ENCODE measurements at places on chromosomes 1 and 21.

GRCh38 chr1:100535264-100535663 is 2.7 kb upstream of the GPR88 start:
- DNase-seq, result no peak

DNA sequence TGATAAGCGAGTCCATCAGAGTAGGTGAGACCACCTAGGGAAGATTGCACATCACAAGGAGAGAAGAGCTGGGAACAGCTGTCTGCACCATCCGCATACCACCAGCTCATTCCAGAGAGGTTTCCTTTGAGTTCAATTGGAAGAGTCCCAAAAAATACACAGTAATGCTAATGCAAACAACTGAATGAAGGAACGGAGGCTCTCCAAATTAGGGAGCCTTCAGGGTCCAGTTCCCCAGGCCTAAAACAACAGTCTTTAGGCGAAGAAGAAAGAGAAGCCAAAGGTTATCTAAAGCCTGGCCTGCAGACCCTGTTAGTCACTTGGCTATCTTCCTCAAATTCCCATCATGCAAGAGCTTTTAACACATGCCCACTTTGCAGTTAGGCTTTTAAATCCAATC is 246.4 kb downstream of the PBX1 start:
- DNase-seq, result no peak

DNA sequence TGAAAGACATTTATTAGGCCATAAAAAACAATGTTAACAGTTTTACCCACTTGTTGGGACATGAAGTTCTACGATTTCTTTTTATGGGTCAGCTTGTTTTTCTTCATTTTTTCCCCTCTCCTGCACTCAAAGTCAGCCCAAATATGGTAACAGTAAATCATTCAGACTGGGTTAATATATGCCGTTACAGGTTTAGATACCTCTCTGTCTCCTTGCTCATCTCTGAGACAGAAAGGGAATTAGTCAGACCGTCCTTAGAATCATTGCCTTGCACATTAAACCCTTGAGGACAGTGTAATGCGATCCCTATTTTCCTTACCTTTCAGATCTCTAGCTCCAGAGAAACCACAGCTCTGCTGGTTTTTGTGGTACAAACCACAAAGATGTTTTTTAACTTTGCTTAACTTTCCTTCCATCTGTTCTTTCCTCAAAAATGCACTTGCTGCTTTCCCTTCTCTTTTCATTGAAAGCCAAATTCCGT is 613.3 kb downstream of the PLPP3 start:
- no peak for DNase-seq

- no peak for DNase-seq
Measured at GRCh38 chr1:240635466-240636256, 23.7 kb upstream of the GREM2 start.

DNA sequence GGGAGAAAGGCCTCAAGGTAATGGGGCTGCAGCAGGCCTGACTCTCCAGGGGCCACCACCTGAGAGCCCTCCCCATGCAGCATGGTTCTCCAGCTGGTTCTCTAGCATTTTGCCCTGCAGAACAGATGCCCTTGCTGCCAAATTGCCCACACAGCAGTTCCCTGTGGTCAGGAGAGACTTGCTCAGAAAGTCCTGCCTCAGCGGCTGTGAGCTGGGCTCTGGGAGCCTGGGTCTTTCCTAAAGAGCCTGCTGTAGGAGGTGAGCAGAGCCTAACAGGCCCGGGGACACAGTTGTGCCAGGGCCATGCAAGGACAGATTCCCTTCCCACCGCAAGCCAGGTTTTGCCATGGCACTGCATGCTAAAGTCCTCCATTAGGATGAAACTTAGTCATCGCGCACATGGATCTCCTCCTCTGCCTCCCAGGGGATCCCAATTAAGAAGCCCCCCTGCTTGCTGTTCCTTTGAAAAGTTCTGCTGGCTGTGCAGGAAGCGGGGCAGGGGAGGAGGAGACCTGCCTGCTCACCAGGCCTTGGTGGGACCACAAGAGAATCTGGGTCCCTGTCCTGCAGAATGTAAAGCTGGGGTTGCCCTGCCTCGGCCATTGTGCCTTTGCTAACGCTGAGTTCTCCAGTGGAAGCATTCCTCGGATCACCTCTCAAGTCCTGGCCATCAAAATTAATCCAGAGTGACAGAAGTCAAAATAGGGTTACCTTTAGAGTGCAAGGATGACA is 21.4 kb downstream of the TEX35 start:
- DNase-seq, result no peak

DNA sequence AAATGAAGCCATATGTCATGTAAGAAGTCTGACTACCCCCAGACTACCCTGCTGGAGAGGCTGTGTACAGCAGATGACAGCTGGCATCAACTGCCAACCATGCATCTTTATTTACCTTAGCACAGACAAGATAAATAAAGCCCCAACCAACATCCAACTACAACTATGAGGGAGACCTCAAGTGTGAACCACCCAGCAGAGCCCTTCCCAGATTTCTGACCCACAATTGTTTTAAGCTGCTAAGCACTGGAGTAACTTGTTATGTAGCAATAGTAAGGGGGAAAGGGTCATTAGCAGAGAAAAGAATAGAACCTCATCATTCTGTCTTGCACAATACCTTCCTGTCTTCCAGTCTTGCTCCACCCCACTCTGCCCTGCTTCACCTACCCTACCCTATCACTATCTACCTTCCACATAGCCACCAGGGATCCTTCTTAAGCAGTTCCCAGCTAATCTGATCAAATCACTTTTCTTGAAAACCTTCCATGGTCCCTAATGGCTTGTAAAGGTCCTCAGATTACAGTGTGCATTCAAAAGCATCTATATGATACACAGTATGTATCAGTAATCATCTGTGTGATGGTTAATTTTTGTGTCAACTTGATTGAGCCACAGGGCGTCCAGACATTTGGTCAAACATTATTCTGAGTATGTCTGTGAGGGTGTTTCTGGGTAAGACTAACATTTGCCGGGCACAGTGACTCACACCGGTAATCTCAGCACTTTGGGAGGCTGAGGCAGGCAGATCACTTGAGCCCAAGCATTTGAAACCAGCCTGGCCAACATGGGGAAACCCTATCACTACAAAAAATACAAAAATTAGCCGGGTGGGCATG is 19.6 kb upstream of the RBM15 start:
- no peak for DNase-seq

DNA sequence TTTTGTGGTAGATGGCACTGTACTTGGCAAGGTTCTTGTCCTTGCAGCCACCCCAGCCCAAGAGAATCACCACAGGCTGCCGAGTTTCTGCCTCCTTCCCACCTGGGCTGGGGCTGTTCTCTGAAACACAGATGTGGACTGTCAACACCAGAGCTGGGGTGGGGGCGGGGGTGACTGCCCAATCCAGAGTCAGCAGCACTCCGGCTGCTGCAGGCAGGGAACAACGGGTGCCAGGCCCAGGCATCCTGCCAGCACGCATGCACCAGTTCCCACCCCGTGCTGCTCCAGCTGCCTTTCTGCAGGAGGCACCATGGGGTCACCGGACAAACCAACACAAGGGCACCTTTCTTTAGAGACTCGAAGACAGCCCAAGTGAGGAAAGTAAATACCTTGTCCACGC is 14.1 kb downstream of the TMEM53 start:
- DNase-seq, result no peak

GRCh38 chr21:36828891-36829515 is 130.1 kb downstream of the SIM2 start:
- DNase-seq, result no peak

DNA sequence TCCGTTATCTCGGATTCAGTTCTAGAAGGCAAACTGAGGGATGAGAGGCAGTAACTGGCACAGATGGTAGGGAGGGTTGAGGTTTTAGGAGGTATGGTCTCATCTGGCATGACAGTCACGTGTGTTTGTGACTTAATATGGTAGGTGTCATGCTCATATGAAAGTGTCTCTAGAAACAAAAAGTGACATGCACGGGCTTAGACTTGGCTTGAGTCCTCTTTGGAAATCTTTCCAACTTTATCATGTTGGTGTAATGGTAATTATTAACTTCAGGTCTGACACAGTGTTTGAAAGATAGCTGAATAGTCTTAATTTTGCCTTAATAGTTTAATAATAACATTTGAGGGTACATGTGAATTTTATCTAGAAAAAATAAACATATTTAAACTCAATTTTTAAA is 218.1 kb downstream of the FMN2 start:
- no peak for DNase-seq

GRCh38 chr1:237166593-237167101 is 124.7 kb downstream of the RYR2 start:
- DNase-seq, result no peak

DNA sequence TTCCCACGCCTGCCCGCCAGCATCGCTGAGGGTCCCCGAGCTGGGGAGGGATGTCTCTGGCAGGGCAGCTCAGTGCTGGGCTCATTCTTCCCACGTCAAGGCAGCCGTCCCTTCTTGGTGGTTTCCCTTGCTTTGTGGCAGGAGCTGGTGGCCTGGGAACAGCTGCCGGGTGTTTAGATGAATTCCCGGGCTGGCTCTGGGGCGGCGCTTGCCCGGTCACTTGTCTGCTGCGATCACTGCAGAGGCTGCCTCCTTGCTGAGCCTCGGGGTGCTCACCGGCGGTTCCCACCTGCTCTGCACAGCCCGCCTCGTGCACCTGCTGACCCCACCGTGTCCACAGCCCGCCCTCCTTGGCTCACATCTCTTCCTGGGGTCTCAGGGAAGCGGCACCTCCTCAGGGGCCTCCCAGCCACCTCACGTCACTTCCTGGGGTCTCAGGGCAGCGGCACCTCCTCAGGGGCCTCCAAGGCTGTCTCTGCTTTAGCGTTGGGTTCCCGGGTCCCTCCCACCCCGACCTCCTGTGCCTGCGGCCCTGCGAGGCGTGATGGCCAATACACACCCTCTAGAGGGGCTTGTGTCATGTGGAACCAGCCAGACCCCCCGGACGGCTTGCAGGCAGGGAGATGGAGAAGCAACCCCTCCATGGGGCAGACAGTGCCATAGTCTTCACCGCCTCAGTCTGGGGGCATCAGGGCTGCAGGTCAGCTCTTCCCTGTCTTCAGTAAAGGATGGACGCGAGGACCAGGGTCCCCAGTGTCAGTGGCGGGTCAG is 13.5 kb downstream of the COL18A1 start:
- DNase-seq, result no peak

- no peak for DNase-seq
Measured at GRCh38 chr1:2556678-2557481, 709 bp downstream of the TNFRSF14 start.

- DNase-seq, result no peak
Measured at GRCh38 chr1:150549496-150550221, 451 bp downstream of the ADAMTSL4 start.

DNA sequence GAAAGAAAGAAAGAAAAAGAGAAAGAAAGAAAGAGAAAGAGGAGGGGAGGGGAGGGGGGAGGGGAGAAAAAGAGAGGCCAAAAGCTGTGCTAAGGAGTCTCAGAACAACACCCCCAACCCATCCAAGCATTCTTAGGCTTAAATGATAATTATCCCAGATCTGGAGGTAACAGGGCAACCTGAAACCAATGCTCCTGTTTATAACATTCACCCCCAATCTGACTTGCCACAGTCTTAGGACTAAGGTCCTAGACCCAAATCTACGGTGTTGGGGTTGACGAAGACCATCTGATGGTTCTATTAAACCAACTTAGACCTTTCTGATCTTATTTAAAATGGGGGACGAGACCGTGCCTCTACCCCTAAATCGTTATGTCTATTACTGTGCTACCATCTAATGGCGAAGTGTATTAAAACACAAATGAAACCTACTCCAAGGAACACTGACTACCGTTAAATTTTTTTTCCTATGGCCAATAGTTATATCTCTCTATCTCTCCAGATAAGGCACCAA is 119.3 kb upstream of the CDC42BPA start:
- DNase-seq, result no peak

DNA sequence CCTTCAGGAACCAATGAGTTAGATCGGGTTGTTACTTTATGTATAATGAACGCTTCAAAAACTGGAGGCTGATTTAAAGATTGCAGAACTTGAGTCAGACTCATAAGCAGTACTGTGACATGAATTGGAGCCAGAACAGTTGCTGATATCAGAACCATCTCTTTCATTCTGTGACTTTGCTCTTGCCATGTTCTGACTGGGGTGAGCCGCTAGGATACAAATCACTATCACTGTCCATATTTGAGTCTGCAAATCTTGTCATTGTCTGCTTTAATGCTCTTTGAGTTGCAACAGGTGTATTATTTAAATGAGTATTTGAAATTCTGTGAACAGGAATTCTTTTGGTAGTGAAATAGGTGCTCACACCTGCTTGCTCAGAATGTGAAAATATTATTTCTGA is 52.5 kb downstream of the LRIG2 start:
- no peak for DNase-seq

GRCh38 chr1:84598418-84598817 is 24.2 kb upstream of the CTBS start:
- no peak for DNase-seq

DNA sequence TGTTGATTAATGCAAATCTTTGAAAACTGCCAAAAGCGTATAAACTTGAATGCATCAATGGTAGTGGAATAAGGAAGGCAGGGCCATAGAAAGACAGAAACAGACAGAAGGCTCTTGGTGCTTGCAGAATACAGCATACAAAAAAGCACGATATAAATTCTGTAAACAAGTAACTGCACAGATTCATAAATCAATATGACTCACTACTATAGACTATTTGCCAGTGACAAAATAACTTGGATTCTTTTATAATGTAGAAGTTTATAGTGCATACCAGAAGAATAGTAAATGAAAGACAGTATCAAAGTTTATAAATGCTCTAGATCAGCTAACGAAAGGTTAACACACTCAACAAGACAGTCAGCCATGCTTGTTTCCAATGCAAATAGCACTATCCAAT is 349.6 kb downstream of the PTBP2 start:
- no peak for DNase-seq

DNA sequence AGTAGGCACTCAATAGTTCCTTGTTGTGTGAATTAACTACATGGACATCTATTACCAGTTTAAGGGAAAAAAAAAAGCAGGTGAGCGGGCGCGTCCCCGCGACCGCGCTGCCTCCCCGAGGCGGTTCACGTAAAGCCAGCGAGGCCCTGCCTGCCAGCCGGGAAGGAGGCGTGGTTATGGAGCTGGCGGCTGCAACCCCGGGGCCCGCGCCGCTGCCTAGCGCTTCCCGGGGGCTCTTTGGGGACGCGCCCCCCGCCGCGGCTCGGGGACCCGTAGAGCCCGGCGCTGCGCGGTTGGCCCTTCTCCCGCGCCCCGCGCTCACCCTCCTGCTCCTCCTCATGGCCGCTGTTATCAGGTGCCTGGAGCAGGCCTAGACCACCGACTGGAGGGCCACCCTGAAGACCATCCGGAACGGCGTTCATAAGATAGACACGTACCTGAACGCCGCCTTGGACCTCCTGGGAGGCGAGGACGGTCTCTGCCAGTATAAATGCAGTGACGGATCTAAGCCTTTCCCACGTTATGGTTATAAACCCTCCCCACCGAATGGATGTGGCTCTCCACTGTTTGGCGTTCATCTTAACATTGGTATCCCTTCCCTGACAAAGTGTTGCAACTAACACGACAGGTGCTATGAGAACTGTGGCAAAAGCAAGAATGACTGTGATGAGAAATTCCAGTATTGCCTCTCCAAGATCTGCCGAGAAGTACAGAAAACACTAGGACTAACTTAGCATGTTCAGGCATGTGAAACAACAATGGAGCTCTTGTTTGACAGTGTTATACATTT is 2.6 kb upstream of the CC2D1B start:
- DNase-seq, result peak; percentile 21

- DNase-seq, result no peak
Measured at GRCh38 chr1:8267307-8267706, 50.6 kb upstream of the SLC45A1 start.
